B cell (primary cell): ENCODE measurements at places on chromosomes 1 and 21.

DNA sequence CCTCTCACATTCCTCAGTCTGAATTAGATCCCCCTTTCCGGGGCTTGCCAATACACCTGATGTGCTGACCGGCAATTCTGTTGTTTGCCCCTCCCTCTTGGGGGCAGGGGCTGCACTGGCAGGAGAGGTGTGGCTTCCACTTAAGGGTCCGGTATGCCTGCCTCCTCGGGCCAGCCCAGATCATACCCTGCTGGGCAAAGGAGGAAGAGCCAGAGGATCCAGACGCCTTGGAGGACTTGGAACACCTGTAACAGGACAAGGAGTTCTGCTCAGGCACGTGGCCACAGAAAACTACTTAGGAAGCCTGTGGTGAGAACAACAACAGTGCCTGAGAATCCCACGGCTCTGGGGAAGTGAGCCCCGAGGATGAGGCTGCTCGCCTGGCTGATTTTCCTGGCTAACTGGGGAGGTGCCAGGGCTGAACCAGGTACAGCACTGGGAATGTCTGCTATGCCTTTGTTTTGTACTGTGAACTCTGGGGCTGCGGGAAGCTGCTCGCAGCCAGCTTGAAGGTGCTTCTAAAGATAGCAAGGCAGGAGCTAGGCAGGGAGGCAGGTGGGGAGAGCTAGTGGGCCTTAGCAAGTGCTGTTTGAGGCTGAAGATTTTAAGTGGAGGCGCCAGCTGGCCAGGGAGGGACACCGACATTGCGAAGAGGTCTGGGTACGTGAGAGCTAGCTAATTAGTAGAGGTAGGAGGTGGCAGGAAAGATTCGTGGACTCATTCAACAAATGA, at the start of gene SMPDL3B:
TSS of gene SMPDL3B (plus strand) at position 183 of the 732 bp plus-strand sequence. CDS start at position 367, 184 bp downstream.
- no peak for DNase-seq

GRCh38 chr1:158118713-158119402, 61.8 kb upstream of the CD1D start:
- DNase-seq = no peak

GRCh38 chr1:233843525-233844204, 60.8 kb upstream of the SLC35F3 start:
- DNase-seq = no peak

DNA sequence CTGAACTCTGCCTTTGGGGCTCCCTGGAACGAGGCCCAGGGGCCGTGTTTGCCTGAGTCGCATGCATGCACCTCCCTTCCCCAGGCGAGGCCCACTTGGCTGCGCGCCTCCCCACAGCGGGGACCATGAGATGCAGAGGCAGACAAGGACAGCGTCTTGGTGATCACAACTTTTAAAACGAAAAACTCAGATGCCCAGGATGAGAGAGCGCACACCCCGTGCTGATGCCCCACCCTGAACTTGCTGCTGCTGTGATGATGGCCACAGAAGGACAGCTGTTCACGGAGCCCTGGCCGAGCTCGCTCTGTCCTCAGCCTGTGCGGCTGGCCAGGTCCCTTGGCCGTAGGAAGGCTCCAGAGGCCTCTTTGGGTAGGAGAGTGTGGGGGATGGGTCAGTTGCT, 11.4 kb upstream of the PRMT2 start:
- DNase-seq = no peak

DNA sequence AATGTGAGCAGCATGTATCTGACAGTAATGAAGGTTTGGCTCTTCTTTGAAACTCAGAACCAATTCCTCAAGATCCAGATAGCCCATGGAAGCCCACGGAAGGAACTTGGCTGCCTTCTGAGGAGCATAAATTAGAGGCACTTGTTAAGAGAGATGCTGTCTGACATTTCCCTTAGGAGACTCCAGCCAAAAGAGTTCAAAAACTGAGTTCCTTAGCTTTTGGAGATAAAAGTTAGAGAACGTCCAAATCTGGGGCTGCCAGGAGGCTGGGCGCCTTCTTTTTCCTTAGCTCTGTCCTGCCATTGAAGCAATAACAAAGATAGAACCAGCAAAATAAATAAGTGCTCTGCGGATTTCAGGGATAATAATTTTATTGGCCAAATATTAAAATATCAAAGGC, 439.6 kb upstream of the USP24 start:
- DNase-seq = no peak

- DNase-seq = no peak
Observed at GRCh38 chr1:67937010-67937409, 103.7 kb upstream of the GNG12 start.

DNA sequence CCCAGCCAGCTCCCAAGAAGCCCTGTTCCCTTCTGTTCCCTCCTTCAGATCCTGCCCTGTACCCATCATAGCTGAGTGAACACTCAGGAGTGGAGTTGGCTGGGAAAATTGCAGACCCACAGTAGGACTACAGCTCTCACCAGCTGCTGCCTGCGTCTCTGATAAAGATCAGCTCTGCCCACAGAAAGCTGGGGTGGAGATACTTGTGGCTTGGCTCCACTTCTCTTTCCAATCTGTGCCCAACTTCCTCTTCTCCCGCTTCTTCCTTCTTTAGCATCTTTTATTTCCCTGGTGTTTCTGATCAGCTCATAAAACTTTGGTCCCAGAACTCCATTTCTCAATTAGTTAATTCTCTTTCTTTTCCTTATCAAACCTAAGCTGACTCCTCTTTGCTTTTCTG, 5.5 kb upstream of the CD1A start:
- DNase-seq = peak; percentile 9

- no peak for DNase-seq
Observed at GRCh38 chr1:238088560-238089290, 198.0 kb upstream of the ZP4 start.

GRCh38 chr1:21066356-21067012, 110.2 kb downstream of the EIF4G3 start:
- DNase-seq = no peak

GRCh38 chr1:88985032-88985431, 7.4 kb downstream of the KYAT3 start:
- no peak for DNase-seq

DNA sequence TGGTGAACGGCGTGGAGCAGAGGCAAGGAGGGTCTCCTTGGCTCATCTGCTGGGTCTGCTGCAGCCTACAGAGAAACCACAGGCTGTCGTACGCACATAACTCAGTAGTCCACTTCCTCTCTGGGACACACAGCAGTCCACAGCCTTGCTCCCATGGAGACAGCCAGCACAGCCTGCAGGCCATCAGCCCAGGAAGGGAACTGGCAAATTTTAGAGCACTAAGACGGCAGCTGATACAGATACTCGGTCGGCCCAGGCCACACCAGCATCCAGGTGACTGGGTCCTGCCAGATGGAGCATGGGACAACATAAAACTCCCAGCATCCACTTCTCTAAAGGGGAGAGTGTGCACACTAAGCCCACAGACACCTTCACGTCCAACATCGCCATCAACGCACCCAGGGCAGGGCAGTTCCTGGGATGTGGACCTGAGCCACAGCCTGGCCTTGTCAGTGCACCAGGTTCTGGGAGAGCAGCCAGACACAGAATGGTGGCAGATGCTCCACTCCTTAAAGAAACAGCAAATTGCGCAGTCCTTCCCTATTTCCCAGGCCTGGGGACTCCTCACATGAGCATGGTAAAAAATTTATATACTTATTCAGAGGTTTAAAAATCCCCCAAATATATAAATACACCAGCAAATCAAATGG, 247.1 kb upstream of the RAB4A start:
- no peak for DNase-seq
